ENCODE measurements at places on chromosomes 5 and 9.

- no peak for DNase-seq
These were observed 170.4 kb downstream of the FOCAD start for GRCh38 chr9:20854444-20854843.

- no peak for DNase-seq
These were observed 25.1 kb upstream of the SHB start for GRCh38 chr9:38094165-38094564.

DNA sequence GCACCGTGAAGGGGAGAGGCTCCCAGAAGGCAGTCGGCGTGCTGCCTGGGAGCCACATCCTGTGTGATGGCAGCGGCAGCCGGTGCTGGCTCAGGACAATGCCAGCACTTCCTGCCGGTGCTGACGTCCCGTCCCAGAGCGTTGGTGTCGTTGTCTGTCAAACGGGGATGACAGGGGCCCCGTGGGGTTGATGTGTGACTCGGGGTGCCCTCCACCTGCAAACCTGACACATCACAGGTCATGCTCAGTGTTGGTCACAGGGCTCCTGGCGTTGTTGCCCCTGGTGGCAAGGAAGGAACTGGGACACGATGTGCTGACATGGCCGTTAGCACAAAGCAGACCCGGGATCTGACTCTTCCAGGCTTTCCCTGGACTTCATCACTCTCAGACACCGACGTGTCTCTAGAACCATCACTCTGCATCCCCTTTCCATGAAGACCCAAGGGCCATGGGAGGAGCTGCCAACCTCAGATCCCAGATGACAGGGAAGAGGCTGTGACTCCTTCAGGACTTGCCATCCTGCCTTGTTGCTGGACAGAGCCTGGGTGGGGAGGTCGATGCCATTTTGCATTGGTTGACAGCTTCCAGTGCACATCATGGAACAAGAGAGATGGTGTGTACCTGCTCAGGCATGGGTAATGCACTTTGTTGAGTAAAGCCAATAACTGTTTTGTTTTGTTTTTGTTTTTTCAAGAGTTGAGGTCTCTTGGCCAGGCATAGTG, 21.5 kb downstream of the PLPP7 start:
- peak; percentile 84 for DNase-seq

DNA sequence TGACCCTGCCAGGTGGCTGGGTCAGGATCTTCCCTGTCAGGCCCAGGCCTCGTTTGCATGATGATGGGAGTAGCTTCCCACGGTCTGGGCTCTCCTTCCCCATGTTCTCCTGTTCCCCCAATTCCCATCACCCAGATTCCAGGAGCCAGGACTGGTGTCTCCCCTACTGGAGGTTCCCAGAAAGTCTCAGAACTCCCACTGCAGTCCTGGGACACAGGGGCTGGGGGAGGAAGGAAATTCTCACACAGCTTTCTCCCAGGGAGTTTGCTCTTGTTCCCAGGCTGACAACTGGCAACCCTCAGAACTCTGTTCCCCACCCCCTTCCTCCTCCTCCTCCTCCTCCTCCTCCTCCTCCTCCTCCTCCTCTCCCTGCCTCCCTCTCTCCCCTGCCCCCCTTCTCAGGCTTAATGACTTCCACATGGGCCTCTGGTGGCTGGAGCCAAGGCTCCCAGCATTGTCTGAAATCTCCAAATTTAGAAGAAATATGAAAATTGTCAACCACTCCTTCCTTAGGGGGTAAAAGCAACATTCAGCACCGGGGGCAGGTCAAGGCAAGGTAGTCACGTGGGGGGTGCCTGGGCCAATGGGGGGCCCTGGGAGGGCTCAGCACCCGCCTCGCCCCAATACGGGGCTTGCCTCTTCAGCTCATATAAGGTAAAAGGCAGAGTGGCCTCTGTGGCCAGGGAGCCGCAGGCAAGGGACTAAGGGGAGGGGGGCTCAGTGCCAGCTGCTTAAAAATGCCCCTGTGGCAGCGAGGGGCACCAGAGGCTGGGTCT, 27.3 kb upstream of the IL17B start:
- DNase-seq: no peak

DNA sequence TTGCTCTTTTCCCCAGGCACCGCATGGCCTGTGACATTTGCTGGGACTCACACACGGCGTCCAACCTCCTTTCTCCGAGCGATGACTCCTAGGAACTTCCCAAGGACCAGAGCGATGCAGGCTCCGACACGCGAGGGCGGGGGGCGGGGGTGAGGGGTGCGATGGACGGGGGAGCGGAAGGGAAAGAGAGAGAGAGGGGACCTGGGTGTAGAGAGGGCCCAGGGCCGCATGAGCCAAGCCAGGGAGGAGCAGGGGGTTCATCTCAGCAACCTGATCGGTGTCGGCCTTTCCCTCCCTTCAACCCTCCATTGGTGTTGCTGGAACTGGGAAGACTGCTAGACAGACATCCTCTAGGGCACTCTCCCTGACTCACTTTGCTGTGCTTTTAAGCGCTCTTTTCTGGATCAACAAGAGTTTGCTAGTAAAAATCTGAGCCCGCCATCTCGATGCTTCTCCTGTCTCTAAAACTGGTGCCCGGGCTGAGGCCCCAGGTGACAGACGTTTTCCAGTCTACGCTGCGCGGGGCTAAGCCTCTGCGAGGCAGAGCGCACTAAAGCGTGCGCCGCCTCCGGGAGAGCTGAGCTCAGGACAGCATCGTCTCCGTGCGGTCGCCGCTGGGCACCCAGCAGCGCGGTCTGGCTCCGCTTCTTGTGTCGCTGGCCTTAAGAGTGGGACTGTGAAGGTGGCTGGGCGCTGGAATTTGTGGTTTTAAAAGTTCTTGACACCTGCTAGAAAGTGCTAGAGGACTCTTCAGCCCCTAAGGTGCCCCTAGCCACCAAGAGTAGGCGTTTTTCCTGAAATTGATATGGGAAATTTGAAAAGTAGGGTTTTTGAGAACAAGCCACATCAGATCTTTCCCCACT, 1.0 kb upstream of the TSLP start:
- no peak for DNase-seq

GRCh38 chr5:179194201-179194910, 134.2 kb downstream of the ZNF354C start:
- no peak for DNase-seq

DNA sequence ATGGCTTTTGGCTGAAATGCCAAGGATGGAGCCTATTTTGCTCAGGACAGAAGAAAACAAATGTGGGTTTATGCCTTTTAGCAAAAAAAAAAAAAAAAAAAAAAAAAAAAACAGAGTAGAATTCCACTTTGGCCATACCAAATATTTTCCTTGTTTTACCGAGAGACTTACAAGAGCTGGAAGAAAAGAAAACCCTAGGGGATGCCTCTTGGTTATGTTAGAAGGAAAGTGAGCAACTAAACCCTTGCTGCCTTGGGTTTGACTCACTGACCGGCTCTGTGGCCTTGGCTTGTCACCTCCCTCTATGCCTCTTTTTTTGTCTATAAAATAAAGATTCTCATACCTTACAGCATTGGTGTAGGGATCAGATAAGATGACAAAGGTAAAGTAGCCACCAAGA, 69.6 kb upstream of the ABCA1 start:
- DNase-seq: no peak

Measured in T-helper 2 cell (primary cell).